Naive thymus-derived CD8-positive, alpha-beta T cell (primary cell): ENCODE measurements at places on chromosomes 1 and 21. TPM values are rescaled to one million over a fixed set of nuclear protein-coding genes. Genes with fewer than 3 reads are reported as not detected.

- DNase-seq: no peak
Observed at GRCh38 chr1:1360506-1361169, 2.3 kb upstream of the MXRA8 start.

GRCh38 chr1:151254217-151255213 lies at the start of gene PSMD4:
Gene PSMD4 (plus strand): TSS chr1:151254734. CDS start chr1:151254783, 49 bp downstream.
- peak; percentile 78 for DNase-seq

RORC gene
- not detected for total RNA-seq

GRCh38 chr1:111503585-111504060 lies at the start of the genes ADORA3 and TMIGD3:
Gene ADORA3 (minus strand): TSS chr1:111503633. CDS start chr1:111503354, 279 bp downstream.
Gene TMIGD3 (minus strand): TSS chr1:111503633. CDS start chr1:111503354, 279 bp downstream.
- DNase-seq: no peak

DNA sequence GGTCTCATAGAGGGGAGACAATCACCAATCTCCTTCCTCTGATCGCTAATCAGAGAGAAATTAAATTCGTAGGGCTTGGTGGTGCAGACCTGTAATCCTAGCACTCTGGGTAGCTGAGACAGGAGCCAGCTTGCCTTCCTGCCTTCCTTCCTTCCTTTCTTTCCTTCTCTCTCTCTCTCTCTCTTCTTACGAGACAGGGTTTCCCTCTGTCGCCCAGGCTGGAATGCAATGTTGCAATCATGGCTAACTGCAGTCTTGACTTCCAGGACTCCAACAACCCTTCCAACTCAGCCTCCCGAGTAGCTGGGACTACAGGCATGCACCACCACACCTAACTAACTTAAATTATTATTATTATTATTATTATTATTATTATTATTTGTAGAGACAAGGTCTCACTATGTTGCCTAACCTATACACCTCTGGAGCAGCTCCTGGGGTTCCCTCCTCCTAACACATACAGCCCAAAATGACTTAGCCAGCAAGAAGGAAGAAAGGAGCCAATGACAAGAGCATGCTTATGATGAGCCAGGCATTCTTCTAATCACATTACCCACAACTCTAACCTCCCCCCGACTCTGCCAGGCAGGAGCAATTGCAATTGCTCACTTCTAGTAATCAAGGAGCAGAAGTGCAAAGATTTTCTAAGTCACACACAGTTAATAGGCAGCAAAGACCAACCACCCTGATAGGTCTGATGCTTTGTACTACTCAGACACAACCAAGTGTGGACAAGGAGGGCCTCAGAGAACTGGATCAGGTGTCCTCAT lies 105.4 kb upstream of the F3 start:
- DNase-seq: no peak

DNA sequence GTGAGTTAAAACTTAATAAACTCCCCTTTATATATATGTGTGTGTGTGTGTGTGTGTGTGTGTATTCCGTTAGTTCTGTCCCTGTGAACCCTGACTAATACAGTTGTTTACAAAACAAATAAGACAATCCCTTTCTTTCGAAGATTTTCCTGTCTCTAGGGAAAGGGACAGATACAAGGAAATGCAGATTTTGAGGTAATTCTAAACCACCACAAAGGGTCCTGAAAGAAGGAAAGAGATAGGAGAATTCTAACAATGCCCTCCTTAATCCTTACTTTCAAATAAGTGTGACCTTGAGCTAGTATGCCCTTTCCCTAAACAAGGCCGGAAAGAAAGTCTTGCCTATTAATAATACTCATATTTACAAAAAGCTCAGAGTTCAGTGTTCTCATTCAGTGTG lies 164.8 kb upstream of the COL11A1 start:
- DNase-seq: no peak
